ENCODE measurements at places on chromosomes 16 and 17. TPM values are rescaled to one million over a fixed set of nuclear protein-coding genes. Genes with fewer than 3 reads are reported as not detected.
A peak's percentile ranks its signal among the peaks of the same experiment; 100 is the strongest.

FBXL19 gene
- total RNA-seq, result 43.2 TPM

KRTAP17-1 gene
- not detected for total RNA-seq

CXCL16 gene
- 73.1 TPM for total RNA-seq

TERB1 gene
- total RNA-seq, result 0.59 TPM

MARVELD3 gene
- total RNA-seq, result 38.4 TPM

NEUROD2 gene
- not detected for total RNA-seq

KRTAP9-2 gene
- not detected for total RNA-seq

TBC1D3G gene
- not detected for total RNA-seq

ABCC11 gene
- total RNA-seq, result 0.56 TPM

PSMD11 gene
- 167 TPM for total RNA-seq

HOXB1 gene
- total RNA-seq, result not detected

ABCA8 gene
- total RNA-seq, result not detected

DNA sequence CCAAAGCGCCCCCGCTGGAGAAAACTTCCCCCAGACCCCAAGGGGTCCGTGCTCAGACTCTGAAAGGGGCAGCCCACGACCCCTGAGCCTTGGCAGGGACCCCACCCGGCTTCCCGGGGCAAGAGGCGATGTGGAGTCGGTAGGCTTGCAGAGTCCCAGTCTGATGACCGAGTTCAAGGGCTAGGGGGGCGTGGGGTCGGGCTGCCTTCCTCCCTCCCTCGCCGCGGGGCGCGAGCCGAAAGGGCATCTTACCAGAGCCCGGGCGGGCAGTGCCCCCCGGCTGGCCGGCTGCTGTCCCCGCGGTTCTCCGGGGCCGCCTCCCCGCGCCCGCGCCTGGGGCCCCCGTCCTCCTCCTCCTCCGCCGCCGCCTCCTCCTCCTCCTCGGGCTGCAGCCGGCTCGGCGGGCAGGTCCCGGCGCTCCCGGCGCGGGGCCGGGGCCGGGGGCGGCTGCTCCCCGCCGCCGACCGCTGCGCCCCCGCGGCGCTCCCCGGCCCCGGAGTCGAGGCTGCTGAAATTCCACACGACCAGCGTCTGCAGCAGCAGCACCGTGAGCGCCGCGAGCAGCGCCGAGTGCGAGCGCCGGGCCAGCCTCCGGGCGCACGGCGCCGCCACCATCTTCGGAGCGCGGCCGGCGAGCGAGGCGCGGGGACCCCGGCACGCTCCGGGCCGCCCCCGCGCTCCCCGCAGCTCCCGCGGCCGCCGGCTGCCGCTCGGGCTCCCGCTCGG is 415 bp downstream of the XYLT1 start:
- DNase-seq, result peak; percentile 25

- DNase-seq, result no peak
Observed at GRCh38 chr17:9174779-9175574, 153.7 kb downstream of the NTN1 start.

DNA sequence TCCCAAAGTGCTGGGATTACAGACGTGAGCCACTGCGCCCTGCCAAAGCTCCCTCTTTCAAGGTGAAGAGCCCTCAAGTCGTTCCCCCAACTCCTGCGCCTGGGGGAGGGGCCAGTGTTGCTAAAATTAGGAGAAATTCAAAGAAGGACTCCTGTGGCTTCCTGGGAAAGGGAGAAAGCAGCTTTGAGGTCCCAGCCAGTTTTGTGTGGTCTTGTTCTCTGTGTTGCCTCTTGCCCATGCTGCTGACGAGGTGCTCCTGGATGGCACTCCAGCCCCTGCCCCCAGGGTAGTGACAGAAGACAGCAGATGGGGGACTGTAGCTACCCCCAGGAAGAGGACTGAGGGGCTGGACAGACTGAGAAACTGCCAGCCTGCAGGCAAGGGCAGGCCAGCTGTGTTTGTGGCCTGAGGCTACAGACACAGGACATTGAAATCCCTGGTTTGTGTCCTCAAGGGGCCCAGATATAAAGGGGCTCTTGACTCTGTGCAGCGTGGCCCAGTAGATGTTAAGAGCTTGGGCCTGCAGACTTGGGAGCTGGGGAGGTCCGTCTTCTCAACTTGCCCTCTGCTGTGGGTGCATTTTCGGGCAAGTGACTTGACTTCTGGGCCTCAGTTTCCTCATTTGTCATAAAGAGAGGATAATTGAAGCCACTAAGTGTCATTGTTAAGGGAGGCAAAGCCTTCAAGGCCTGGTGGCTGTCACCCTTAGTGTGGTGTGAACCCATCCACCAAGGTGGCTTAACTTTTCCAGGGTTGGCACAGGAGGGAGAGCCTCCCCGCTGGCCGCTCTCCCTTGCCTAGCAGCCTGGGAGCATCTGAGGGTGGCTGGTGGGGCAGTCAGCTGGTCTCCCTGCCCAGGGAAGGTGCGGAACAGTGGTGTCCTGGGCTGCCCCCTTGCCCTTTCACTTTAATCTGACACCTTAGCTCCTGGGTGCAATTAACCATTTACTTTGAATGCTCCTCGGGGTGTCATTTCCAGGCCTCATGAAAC is 4.1 kb downstream of the UBALD2 start:
- DNase-seq, result no peak

DNA sequence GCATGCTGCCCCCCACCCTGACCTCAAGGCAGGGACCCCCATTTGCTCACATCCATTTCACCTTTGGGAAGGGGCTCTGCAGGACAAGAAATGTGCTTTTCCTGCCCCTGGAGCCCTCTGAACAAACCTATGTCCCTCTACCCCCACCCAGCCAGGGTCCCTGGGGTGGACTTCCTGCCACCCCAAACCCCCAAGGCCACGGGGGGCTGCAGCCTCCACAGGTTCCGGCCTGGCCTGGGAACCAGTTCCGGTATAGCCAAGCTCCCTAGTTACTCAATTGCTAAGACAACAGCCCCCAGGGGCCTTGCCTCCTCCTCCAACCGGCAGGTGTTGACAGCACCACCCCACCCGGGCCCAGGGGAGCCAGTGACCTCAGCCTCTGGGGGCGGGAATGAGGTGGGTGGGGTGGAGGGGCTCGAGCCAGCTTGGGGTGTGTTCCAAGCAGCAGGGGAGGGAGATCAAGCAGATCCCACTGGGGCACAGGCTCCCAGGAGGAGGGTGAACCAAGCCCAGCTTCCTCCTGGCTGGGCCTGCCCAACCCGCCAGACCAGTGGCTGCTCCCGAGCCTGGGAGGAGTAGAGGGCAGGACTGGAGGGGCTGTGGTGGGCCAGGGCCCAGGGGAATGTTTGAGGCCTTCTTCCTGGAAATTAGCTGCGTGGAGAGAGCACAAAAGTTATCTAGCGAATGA is 6.6 kb downstream of the PNMT start:
- DNase-seq, result peak; percentile 100

DNA sequence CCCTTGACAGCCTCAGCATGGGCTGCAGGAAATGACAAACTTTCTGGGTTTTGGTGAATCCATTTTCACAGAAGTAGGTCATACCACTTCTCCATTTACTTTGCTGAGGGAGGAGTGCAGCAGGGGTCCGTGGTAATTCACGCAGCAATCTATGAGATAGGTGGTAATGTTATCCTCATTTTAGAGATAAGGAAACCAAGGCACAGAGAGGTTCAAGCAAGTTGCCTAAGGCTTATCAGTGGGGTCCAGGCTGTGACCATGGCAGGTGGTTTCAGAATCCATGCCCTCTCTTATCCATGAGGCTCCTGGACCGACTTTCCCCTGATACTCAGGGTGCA is 12.6 kb downstream of the TBX4 start:
- DNase-seq, result no peak

- DNase-seq, result no peak
Observed at GRCh38 chr16:50025537-50025931, 509 bp downstream of the CNEP1R1 start.

GRCh38 chr16:70162041-70162451 is 11.5 kb upstream of the CLEC18C start:
- DNase-seq, result no peak

DNA sequence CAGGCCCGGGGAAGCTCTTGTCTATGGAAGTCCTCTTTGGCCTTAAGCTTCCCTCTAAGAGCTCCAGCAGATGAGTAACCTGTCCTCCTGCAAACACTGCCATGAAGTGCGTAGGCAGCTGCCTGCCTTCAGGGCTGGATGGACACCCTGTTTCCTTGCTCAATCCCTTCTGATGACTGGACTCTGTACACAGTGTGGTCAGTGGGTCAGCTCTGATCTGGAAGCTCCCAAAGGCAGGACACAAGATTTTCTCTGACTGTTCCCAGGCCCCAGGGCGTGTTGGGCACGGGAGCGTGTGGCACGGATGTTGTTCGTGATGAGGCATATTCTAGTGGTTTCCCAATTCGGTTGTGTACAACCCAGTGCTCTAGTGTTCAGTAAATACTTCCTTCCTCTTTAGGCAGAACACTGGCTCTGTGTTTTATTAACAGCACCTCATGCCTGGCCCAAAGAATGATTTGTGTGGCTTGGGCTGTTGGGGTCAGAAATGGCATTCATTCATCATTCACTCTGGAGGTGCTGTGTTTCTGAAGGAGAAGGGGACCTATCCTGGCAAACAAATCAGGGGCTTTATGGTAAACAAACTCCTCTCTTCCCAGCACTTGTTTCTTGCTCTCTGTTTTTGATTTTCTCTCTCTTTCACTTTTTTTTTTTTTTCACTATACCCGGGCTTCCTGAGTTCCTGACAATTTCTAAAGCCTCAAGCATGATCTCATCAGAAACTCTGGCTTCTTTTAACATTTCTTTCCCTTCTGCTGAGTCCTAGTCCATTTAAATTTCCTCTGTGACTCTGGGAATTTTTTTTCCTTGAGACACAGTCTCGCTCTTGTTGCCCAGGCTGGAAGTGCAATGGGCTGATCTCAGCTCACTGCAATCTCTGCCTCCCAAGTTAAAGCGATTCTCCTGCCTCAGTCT is 12.0 kb upstream of the RNF157 start:
- peak; percentile 75 for DNase-seq

- DNase-seq, result peak; percentile 17
Observed at GRCh38 chr17:7883781-7884386, 4.7 kb upstream of the CHD3 start.

DNA sequence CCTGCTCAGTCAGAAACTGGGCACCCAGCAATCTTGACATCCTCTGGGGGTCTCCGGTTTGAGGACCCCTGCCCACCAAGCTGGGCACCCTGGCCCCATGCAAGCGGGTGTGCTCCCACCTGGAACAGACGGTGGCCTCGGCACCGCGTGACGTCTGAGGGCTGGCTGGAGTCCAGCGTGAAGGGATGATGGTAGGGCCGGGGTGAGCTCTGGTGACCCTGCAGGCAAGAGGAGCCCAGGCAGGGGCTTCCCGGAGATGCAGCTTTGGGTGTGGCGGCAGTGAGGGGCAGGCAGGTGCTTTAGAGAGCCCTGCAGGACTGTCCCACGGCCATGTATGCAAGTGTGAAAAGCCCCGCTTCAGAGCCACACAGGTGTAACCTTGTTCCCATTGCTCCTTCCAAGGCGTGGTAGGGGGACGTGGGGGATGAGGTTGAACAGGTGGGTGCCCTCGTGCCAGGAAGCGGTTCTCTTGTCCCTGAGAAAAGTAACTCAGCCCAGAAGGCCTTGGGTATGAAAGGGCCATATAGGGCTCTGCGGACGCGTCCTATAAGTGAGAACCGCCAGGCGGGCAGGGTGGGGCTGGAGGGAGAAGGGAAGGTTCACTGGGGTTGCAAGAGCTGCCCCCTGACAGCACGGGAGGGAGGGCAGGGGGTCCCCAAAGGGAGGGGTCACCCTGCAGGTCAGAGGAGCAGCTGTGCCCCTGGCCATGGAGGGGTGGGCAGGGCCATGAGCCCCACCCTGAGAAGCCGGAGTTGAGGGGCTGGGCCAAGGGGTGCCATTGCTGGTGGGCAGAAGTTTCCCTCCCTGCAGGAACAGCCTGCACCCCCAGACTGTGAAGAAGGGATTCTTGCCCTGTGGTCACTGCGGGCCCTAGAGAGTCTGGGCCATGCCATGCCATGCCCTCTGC is 9.2 kb downstream of the RGS11 start:
- no peak for DNase-seq

- peak; percentile 85 for DNase-seq
Observed at GRCh38 chr17:39747745-39748144, 10.0 kb downstream of the GRB7 start.

- no peak for DNase-seq
Observed at GRCh38 chr16:89144681-89145080, 26.9 kb upstream of the CDH15 start.

- DNase-seq, result no peak
Observed at GRCh38 chr16:53219371-53219770, 164.6 kb downstream of the CHD9 start.

- DNase-seq, result no peak
Observed at GRCh38 chr16:88510091-88510994, 57.3 kb downstream of the ZFPM1 start.

- DNase-seq, result no peak
Observed at GRCh38 chr17:66675273-66675990, 159.5 kb upstream of the CACNG5 start.

- no peak for DNase-seq
Observed at GRCh38 chr16:54432897-54433229, 146.3 kb upstream of the IRX3 start.

- DNase-seq, result no peak
Observed at GRCh38 chr16:6111390-6111789, 1013.8 kb upstream of the EEF2KMT start.

DNA sequence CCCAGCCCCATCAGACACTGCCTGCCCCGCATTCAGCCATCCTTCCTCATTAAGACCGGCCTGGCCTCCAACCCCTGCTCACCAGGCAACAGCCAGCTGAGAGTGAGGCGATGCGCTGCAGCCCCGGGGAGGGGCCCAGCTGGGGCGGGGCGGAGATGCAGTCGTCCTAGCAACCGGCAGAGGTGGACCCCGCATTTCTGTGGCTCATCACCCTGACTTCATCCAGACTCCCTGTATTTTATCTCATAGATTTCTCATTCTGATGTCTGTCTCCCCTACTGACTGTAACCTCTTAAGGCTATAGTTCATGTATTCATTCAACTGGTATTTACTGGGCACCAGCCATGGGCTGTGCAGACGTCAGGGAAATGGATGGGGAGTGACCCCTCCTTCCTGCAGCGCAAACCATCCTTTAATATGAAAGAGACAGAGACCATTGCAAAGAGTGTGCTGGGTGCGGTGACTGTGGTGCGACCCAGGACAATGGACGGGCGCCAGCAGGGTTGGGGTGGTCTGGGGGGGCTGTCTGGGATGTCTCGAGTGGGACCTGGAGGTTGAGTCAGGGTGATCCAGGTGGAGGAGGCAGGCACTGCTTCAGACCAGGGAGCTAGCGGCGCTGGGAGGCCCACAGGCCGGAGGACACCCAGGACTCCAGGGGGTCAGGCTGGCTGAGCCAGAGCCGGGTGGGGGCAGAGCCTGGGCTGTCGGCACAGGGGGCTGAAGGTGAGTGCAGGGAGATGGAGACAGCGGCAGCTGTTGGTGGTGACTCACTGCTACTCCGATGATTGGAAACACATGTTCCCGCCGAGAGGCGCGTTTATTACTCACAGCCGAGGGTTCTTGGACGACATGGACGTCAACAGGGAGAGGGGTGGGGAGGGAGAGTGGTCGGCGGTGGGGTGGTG is 10.5 kb upstream of the TIMP2 start:
- no peak for DNase-seq

Data from Calu3 (cell line).